ENCODE measurements at places on chromosomes 2 and 18.

GRCh38 chr18:45839414-45840395 is 14.2 kb downstream of the SIGLEC15 start:
- DNase-seq = no peak

GRCh38 chr2:98058191-98058975 is 28.6 kb upstream of the VWA3B start:
- no peak for DNase-seq

DNA sequence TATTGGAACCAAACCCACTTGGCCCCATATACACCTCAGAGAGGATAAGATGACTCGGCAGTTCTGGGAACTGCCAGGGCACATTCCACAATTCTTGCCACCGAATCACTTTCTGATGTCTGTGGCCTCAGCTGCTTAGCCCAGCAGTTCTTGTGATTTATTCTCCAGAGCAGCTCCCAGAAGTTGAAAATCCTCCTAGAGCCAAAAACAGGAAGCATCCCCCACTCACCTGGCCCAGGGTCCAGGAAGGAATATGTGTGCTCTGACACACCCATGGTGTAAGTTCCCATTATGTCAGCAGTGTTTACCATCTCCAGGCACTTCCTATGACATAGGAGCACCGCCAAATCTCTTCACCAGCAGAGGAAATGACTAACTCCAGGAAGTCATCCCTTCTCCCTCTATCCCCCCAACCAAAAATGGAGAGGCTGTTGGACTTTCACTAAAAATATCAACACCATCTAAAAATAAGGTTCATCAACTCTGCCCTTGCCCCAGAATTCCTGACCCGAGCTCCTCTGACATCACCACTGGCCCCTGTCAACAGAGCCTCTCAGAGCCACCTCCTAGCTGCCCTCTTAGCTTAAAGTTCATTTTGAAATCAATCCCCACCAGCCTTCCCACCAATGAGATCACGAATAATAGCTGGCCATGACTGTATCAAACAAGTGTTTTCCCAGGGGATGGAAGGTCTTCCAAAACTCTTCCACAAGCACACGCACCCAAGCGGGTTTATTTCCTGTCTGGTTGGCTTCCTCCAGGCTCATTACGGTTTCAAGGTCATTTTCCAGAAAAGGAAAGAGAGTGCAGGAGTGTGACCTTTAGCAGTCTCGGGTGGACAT is 223.1 kb upstream of the PARD3B start:
- DNase-seq = no peak

- no peak for DNase-seq
These were observed 47.4 kb upstream of the TCF4 start for GRCh38 chr18:55635439-55635838.

GRCh38 chr2:67656875-67657274 is 259.7 kb downstream of the ETAA1 start:
- DNase-seq = no peak

- DNase-seq = no peak
These were observed 45.9 kb upstream of the REG3G start for GRCh38 chr2:78979380-78980151.

DNA sequence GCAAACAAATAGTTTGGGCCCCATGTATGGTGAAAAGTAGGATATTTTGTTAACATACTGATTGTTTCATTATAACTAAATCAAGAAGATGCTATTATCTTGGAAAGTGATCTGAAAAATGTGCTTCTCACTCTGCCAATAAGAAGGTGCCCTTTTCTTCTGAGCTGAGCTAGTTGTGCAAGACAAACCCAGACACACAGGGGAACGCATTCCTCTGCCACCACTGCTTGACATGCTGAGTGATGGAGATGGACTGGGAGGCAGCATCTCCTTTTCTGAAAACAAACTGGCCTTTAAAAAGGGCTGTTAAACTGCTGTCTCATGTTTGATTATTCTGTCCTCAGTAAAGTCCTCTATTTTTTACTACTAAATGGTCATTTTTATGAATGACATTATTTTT is 1989.9 kb upstream of the CELF4 start:
- no peak for DNase-seq

DNA sequence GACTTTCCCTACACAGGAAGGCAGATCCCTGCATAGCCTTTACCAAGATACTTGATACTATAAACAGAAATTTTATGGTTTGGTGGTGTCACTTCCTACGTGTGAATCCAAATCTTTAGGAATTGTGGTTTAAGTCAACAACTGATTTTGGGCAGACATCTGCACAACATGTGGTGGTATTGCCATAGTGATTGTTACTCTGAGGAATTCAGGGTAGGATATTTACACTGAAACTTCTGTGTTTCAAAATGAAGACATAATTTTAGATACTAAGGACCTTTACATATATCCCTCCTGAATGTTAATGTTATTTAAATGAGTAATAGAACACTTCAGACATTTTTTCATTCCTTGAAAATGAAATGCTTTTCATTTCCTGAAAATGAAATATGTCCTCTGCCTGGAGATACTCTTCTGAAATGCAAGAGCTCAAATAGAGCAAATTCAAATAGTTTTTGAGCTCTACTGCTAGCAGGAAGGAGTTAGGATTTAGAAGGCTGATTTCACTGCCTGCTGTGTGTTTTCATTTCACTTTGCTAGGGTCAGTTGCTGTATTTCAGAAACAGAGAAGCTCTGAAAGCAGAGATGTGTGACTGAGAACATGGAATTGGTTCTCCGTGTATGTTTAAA is 77.2 kb downstream of the MDH1 start:
- no peak for DNase-seq

DNA sequence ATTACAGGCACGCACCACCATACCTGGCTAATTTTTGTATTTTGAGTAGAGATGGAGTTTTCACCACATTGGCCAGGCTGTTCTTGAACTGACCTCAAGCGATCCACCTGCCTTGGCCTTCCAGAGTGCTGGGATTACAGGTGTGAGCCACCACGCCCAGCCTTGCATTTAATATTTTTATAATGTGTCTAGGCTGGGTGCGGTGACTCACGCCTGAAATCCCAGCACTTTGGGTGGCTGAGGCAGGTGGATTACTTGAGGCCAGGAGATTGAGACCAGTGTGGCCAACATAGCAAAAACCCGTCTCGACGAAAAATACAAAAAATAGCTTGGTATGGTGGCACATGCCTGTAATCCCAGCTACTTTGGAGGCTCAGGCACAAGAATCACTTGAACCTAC is 3.2 kb downstream of the RPL37A start:
- no peak for DNase-seq

- no peak for DNase-seq
These were observed 58.6 kb upstream of the NYAP2 start for GRCh38 chr2:225340923-225341322.

GRCh38 chr2:208722731-208723130 is 316.1 kb downstream of the PTH2R start:
- no peak for DNase-seq

DNA sequence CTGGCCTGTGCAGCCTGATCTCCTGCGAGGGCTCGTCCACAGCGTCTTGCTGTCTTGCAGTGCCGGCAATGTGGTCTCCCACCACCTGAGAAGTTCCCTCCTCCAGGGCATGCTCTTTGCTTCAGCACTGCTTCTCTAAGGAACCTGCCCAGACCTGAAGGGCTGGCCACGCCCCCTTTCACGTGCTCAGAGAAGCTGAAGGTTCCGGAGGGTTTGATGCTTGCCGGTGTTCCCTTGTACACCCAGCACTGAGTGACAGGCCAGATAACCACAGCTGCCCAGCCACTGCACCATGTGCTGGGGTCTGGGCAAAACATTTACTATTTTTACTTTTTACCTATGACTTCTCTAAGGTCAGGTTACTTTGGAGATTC is 1.7 kb upstream of the POLR2D start:
- peak; percentile 41 for DNase-seq

- no peak for DNase-seq
These were observed 337.1 kb downstream of the NRXN1 start for GRCh38 chr2:50694798-50695197.

- no peak for DNase-seq
These were observed 11.2 kb upstream of the IKZF2 start for GRCh38 chr2:213162516-213163118.

GRCh38 chr2:233010569-233011267 is 2.3 kb downstream of the NGEF start:
- no peak for DNase-seq

DNA sequence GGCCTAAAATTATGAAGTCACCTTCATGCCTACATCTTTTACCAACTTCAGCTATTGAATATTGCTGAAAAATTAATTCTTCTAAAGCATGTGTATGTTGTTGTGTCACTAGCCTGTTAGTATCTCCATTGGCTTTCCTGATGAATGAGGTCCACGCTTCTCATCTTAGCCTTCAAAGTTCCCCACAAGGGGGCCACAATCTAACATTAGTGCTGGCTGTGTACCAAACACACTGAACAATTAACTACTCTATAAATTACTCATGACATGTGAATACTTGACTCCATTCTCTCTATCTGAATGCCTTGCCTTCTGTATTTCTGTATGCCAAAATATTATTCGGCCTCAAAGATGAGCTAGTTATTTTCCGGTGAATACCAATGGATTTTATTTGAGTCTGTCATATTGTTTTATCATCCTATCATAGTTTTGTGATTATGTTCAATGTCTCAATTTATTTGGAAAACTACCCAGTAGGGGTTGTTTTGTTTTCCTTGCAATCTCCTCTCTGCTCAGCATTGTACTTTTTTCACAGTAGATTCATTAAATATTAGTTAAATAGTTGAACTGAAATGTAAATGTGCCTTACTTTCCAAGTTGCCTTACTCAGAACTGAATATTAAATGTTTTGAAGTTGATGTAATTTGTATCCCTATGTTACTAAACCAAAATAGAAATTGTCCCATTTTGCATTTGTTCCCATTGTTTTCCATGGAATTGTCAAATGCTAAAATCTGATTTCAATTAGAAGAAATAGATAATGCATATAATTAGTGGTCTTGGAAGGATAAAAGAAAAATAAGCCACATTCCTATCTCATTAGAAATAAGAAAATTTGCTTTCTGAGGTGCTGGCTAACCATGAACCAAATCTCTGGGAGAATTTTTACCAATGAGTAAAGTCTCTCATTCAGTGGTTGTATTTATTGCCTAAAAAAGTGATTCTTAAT is 208.4 kb upstream of the COL3A1 start:
- no peak for DNase-seq

DNA sequence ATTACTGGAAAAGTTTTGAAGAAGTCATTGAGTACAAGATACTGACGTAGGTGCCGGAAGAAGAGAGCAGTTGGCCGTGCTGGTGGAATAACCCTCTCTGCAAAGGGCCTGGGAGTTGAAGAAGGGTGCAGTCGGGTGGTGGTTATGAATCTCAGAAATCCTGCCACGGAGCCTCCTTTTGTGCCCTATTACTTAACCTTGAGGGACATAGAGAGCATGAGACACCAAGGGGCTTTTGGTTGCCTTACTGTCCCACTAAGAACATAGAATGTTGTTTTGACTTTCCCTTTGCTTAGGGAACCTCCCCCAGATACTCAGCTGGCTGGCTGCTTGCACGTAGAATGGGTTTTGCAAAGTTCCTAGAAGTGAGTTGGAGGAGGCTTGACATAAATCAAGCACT is 1.3 kb upstream of the CD28 start:
- DNase-seq = no peak

GRCh38 chr2:152407204-152407721 is 72.3 kb downstream of the FMNL2 start:
- no peak for DNase-seq

- DNase-seq = no peak
These were observed 571.1 kb downstream of the TNS1 start for GRCh38 chr2:217431577-217432269.

Measured in activated gamma-delta T cell treated with anti-CD3 and anti-CD28 coated beads, Interleukin-2, amount 50 U/mL, for 16 hours (primary cell).